ENCODE measurements at places on chromosomes 3 and 15. TPM values are rescaled to one million over a fixed set of nuclear protein-coding genes. Genes with fewer than 3 reads are reported as not detected.

The PYDC2 gene
- total RNA-seq = not detected

The LDHAL6B gene
- total RNA-seq = not detected

The CHCHD4 gene
- 11.5 TPM for total RNA-seq

The INSYN1 gene
- not detected for total RNA-seq

The TRH gene
- total RNA-seq = not detected

The SLC6A1 gene
- total RNA-seq = not detected

The SERPINI2 gene
- not detected for total RNA-seq

The DOCK3 gene
- total RNA-seq = 1.7 TPM

The SERF2 gene
- total RNA-seq = 907 TPM

The BCHE gene
- not detected for total RNA-seq

The EPHB1 gene
- 1.2 TPM for total RNA-seq

The CCDC14 gene
- total RNA-seq = 50.1 TPM

The KLHL24 gene
- total RNA-seq = 28.9 TPM

The DAZL gene
- total RNA-seq = not detected

The CCNL1 gene
- 249 TPM for total RNA-seq

The GOLGA6L7 gene
- total RNA-seq = not detected

The LRRIQ4 gene
- total RNA-seq = not detected

The IL12A gene
- 1.4 TPM for total RNA-seq

The RPL35A gene
- 931 TPM for total RNA-seq

The GOLGA6B gene
- total RNA-seq = not detected

The GOLGA8T gene
- not detected for total RNA-seq

The NANOGP8 gene
- not detected for total RNA-seq

The ISL2 gene
- total RNA-seq = 3.7 TPM

The PIERCE2 gene
- total RNA-seq = not detected

The STOML1 gene
- total RNA-seq = 7.1 TPM

The OSTN gene
- total RNA-seq = not detected

The NR2E3 gene
- total RNA-seq = not detected

The SLC9A9 gene
- total RNA-seq = 18.5 TPM

The UQCRC1 gene
- total RNA-seq = 170 TPM

The ZNF80 gene
- 0.35 TPM for total RNA-seq

The STARD9 gene
- 8.2 TPM for total RNA-seq

The ACAN gene
- not detected for total RNA-seq

The ROBO1 gene
- total RNA-seq = not detected

The TMEM202 gene
- not detected for total RNA-seq

The LCTL gene
- total RNA-seq = not detected

The SERINC4 gene
- total RNA-seq = 0.15 TPM

The C3orf22 gene
- not detected for total RNA-seq

The GOLGA6A gene
- not detected for total RNA-seq

The GOLGA6L10 gene
- 0.95 TPM for total RNA-seq

The CYP8B1 gene
- not detected for total RNA-seq

The ALCAM gene
- total RNA-seq = 12.4 TPM

The UQCC5 gene
- total RNA-seq = 8.7 TPM

The AADACL2 gene
- not detected for total RNA-seq

Data from activated CD4-positive, alpha-beta memory T cell treated with anti-CD3 and anti-CD28 coated beads, Interleukin-2, amount 10 ng/mL, durations not matched to agents 7 days and 5 days (primary cell).